ENCODE measurements at places on chromosomes 16 and 17.

- DNase-seq, result no peak
Observed at GRCh38 chr17:44223541-44224071, 4.1 kb upstream of the UBTF start.

DNA sequence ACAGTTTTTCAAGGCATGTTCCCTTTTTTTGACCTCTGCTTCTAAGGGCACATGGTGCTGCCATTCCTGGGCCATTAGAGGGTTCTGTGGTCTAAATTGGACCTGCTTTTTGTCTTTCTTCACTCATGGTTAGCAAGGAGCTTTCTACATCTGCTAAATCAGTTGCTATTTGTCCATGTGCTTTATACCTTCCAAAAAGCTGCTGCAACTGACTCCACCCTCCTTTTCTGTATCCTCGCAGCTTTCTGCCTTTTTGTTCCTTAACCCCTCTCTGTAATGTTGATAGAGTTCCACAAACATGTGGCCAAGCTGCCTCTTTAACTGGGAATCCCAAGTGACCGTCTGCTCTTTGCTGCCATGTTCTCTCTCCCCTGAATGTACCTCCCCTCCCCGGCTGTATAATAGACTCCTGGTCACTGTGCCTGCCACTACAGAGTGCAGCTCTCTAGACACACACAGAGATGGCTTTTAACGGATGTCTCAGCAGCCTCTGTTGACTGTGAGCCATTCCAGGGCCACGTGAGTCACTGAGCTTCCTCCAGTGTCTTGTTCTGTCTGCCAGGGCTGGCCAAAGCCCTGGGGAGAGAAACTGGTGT is 57.4 kb upstream of the TEKT3 start:
- DNase-seq, result no peak

- no peak for DNase-seq
Observed at GRCh38 chr16:15798671-15799070, 58.2 kb downstream of the MYH11 start.

- no peak for DNase-seq
Observed at GRCh38 chr16:70702624-70703023, 16.8 kb upstream of the MTSS2 start.

- DNase-seq, result peak; percentile 93
Observed at GRCh38 chr16:86575754-86576557, 2.4 kb upstream of the FOXL1 start.

DNA sequence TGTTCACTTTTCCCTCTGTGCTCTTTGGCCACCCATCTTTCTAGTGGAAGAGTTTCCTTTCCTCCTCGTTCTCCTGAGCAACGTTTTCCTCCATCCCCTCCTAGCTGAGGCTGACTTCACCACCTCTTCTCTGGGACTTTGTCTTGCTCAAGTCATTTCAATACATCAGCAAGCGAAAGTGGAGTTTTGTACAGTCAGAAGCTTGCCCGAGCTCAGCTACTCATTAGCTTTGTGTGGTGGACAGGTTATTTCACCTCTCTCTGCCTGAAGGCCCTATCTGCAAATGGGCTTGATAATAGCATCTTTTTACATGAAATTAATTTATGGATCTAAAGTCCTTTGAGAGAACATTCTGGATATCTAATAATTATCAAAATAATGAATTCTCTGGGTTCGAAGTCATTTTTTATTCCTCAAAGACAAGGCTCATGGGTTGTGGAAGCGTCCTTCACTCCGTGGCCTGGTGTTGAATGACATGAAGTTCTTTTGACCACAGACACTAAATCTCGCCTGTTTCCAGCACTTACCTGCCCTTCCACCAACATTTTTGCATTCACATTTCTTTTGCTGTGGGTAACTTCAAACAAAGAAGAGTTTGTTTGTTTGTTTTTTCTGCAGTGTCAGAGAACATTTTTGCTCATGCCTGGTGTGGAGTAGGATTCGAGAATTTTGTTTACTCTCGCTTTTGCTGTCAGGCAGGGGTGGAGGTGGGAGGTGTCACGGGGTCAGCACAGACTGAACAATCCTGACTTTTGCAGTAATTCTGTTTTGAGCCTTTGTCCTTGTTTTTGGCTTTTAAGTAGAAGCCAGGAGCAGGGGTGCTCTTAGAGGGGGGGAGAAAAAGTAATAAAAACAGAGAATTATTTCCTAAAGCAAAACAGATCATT is 155.0 kb upstream of the CACNG5 start:
- DNase-seq, result no peak

GRCh38 chr17:41301204-41301790 is 1.4 kb downstream of the KRTAP29-1 start:
- no peak for DNase-seq

- peak; percentile 63 for DNase-seq
Observed at GRCh38 chr16:23434380-23434779, 18.6 kb downstream of the COG7 start.

- DNase-seq, result no peak
Observed at GRCh38 chr16:88535191-88535856, 34.9 kb upstream of the ZC3H18 start.

DNA sequence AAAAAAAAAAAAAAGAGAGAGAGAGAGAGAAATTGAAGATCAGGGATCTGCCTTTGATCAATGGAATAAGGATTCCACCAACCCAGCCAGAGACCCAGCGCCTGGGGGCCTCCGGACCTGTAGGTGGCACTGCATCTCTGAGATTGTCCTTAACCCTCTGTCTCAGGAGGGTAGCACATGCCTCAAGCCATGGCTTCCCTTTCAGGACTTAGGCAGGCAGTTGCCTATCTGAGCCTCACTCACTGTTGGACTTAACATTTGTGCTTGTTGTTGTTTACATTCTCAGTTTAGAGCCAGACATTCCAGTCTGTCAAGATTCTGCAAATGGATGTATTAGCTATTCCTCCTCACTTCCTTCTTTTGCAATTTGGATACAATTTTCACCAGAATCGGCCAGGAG is 5.1 kb upstream of the SCNN1B start:
- DNase-seq, result peak; percentile 36

GRCh38 chr17:19288453-19288852 is 51.3 kb downstream of the EPN2 start:
- DNase-seq, result peak; percentile 71

DNA sequence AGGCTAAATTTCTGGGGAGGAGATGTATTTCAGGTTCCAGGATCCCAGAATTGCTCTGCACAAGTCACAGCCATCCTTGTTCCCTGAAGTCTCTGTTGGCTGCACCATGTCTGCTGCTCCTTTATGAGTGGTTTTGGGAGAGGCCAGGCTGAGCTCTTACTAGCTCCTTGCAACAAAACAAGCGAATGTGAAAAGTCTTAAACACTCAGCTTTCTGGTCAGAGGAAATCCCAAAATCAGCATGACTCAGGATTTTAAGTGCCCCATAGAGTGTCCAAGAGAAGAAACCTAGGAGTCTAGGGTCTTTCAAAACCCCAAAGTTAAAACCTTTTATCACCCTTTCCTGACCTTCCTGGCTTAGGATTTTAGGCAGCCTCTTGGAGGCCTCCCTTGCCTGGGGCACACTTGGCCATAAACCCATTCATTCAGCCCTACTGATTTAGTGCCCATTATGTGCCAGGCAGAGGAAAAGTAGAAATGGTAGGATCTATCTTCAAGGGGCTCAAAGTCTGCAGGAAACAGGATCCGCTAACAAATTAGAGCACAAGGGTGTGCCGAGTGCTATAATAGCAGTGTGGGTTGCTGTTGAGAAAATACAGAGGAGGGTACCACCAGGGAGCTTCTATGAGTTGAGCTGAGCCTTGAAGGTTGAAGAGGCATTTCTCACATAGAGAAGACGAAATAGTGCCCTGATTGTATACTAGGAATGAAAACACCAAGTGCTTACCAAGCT is 36.9 kb downstream of the SOST start:
- DNase-seq, result no peak

- no peak for DNase-seq
Observed at GRCh38 chr16:19118938-19119431, 5.2 kb downstream of the ITPRIPL2 start.

DNA sequence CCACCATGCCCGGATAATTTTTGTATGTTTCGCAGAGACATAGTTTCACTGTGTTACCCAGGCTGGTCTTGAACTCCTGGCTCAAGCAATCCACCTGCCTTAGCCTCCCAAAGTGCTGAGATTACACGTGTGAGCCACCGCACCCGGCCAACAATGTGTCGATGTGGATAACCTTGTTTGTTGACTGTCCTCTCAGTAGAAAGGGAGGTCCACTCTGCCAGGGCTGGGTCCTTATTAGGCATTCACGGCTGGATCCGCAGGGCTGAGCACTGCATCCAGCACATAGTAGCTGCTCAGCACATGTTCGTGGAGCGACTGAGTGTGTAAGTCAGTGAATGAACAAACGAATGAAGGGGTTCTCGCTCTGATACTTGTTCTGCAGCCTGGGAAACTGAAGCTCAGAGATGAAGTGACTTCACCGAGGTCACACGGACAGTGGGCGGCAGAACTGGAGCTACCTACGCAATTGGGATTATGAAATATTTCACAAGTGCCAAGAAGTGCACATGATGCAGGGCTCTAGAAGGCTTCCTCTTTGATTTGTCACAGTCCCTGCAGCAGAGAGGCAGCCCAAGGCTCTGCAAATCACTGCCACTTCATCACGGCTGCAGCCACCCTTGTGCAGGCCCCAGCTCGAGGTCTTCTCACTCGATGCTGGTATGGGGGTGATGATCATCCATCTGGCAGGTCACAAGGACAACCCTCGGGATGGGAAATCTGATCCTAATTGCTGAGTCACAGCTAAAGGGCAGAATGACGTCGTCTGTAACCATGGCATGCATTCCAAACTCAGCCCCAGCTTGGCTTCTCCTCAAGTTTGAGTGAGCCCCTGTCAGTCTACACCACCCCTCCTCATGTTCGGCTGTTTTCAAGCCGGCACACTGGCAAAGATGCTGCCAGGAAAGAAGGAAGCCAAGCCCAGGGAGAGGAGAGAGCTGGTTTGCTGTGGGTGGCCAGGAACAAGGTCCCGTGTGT is 28.0 kb upstream of the SNN start:
- peak; percentile 71 for DNase-seq

DNA sequence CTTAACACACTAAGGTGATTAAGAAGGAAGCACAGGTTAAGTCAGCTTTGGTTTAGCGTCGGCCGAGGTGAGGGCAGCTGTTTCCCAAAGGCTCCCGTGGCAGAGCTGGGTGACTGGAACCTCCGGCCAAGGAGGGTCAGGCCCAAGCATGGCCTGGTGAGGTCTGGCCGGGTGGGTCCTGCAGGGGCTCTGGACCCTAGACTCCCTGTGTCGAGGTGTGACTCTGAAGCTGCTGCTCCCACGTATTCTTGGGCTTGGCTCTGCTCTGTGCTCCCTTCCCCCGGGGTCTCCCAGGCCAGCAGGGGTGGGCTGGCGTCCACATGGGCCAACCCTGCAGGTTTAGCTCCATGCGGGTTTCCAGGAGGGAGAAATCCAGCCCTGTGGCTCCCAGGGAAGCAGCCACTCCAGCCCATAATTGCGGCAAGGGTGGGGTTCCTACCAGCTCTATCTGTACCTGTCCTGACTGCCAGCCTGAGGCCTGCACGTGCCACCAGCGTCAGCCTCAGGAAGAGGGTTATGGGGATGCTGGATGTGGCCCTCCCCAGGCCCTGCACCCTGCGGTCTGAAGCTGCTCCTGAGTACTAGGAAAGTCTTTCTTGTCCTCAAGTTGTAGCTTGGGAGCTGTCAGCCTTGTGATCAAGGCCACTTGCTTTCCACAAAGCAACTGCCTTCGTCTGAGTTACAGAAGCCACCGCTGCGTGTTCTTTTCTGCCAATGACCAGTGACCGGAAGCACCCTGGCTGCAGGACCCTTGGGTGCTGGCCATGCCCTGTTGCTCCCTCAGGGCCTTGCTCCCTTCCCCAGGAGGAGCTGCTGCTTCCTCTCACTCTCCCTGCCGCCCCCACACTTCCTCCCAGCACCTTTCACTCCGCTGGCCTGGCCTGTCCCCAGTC is 4.8 kb downstream of the CDK5R1 start:
- no peak for DNase-seq

DNA sequence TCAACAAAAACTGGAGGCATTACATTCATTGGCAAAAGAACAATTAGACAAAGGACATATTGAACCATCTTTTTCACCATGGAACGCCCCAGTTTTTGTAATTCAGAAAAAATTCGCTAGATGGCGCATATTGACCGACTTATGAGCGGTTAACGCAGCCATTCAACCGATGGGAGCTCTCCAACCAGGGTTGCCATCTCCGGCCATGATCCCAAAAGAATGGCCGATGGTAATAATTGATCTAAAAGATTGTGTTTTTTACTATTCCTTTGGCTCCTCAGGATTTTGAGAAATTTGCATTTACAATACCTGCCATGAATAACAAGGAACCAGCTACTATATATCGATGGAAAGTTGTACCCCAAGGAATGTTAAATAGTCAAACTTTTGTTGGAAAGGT is 21.4 kb downstream of the ALOX15B start:
- DNase-seq, result peak; percentile 46

DNA sequence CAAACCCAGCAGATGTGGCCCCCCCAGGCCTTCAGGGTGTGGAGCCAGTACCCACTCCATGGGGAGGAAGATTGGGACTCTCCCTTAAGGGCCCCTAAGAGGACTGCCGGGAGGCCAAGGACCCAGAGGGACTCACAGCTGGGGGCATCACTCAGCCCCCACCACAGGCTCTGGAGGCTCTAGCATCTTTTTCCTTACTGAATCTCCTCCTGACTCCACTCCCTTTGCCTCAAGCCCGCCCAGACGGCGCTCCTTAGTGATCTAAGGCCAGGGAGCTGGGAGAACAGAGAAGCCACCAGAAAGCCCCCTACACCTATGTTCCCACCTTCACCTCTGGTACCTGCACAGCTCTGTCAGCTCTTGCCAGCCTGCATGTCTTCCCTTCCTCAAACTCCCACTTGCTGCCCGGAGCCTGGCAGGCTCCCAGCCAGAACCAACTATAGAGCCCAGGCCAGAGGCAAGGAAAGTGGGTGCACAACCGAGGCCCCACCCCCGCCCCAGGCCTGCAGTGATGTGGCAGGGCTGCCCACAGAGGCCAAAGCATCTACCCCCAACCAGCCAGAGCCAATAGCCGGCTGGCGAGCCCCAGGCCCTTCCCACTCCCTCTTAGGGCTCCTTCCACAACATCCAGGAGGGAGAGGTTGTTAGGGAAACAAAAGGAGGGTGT is 22.3 kb upstream of the MPO start:
- DNase-seq, result no peak
